Trophoblast cell (in vitro differentiated cells and primary cell): ENCODE measurements at places on chromosomes 2 and 18.

GRCh38 chr18:65994302-65994701 lies 243.5 kb downstream of the CDH7 start:
- no peak for DNase-seq

GRCh38 chr2:45134014-45134413 lies 124.8 kb upstream of the SIX2 start:
- no peak for DNase-seq

GRCh38 chr2:224268441-224268840 lies 133.5 kb downstream of the FAM124B start:
- peak; percentile 20 for DNase-seq

- DNase-seq, result peak; percentile 26
These were observed 66.6 kb downstream of the ADNP2 start for GRCh38 chr18:80175451-80176204.

DNA sequence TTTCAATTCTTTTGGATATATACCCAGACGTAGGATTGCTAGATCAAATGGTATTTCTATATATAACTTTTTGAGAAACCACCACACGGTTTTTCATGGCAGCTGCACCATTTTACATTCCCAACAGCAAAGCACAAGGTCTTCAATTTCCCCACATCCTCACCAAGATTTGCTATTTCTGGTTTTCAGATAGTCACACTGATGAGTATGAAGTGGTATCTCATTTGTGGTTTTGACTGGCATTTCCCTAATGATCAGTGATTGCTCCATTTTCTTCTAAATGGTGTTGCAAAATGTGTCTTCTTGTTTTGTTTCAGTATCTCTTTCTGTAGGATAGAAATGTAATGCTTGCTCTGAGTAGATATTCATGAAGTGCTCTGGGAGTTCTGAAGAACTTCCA lies 52.0 kb downstream of the ANKRD44 start:
- peak; percentile 28 for DNase-seq

DNA sequence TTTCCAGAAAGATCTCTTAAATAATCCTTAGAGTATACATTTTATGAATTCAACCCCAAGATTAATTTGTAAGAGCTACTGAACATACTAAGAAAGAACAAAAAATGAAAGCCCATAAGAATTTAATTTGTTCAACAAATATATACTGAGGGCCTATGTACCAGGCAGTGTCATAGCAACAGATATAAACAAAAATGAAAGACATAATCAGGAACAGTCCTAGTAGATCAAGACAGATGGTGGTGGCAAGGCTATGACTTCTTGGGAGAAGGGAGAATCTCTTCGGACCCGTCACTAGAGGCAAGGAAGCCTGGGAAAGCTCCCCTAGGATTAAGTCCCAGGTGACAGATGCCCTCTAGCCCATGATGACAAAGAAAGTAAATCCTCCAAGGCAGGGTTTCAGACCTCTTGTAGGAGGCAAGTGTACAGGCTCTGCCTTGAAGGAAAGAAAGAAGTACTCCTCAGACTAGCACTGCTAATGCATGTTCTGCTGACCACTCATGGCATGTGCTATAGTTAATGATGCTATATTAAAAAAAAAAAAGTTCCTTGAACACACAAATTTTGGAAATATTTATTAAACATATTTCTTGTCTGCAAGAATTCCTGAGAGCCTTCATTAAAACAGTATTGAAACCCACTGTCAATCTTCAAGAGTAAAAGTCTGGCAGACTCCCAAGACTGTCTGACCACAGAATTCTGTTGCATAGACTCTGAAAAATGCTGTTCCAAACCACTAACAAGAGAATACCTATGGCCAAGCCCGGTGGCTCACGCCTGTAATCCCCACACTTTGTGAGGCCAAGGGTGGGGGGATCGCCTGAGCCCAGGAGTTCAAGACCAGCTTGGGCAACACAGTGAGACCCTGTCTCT lies 31.5 kb downstream of the NOL10 start:
- DNase-seq, result no peak

DNA sequence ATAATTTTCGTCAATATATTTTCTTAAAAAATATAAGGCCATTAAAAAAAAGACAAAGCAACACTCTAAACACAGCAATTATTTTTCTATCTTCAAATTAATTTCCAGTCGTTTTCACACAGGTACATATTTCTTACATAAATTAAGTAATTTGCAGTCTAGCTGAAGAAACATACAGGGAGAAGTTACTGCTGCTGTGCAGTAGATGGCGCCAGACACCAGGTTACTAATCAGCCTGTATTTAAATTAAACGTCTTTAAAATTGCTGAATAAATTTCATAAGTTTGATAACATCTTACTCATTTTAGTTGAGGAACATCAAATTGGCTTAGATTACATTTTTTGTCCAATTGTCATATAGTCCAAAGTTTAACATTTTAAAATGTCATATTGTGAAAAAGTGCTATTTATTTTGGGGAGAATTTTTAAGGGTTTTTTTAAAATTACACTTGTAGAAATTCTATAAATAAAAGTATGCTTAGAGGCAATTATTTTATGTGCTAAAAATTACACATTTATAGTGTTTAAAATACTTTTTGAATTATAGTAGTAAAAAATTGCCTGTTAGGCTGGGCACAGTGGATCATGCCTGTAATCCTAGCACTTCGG lies 88.4 kb downstream of the PMAIP1 start:
- DNase-seq, result peak; percentile 6

DNA sequence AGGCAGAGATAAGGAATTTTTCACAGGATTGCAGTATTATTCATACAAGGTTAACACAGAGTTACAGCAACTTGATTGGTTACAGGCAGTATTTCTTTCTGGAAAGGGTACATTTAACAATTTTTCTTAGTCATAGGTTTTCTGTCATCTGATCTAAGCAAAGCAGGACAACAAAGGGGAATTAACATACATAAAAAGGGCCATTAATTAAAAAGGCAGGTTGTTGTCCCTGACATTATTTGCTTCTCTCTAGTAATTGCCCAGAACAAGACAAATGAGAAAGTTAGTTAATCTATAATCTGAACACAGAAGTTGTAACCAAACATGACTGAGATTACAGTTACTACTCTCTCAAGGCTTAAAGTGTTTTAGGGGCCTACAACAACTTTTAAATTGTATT lies 291.4 kb upstream of the LRRTM4 start:
- DNase-seq, result no peak

DNA sequence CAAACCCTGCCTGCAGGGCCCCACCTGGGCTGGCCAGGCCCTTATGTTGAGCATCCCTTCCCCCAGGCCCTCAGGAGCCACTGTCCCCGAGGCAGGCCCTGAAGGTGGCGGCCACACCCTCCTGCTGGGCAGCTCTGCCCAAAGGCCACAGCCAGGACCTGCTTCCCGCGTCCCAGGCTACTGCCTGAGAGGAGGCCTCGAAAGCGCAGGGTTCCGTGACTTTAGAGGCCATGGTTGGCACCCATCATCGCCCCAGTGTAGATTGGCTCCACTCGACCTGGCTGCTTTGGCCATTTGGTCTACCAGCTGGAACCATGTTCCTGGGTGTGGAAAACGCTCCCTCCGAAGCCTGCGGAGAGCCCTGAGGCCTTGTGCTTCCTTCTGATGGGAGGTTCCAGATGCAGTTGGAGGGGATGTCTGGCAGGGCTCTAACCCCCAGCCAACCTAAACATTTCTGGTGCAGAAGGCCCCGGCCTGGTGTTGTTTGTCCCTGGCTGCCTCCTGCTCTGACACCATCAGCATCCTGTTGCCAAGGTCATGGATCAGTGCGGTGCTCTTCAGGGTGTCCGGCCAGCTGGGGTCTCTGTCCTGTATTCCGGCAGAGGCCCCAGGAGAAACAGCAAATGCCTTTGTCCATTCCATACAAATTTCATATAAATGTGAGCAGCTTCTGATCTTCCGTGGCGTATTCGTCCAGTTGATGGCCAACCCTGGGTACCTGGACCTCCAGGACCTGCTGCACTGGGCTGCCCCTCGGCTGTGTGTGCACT lies 14.7 kb downstream of the CAPN10 start:
- DNase-seq, result no peak

- no peak for DNase-seq
These were observed 1071.8 kb upstream of the PIK3C3 start for GRCh38 chr18:40883271-40883670.

DNA sequence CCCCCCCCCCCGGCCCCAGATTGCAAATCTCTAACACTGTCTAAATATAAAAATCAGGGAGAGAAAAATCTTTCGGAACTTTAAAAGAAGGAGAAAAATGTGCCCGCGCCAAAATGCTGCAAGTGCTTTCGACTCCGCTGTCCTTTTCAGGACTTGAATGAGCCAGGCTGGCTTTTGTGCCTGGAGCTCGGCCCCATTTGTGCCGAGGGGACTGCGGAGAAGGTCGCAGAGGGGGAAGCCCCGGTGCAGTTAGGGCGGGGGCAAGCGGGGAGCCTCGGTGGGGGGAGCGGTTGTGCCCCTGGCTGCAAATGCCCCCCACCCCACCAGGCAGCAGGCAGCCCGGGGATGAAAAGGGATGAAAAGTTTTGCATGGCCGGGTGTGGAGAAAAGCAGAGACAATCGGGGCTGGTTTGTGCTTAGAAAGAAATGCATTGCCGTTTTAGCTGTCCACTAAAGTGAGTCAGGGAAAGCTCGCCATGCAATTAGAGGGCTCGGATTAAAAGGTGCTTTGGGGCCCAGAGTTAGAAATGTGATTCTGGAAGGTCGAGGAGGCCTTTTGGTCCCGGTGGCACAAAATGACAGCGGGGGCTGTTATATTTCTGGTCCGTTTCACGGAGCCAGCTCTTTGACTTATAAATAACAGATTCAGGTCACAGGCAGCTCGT lies 1.6 kb downstream of the INHBB start:
- DNase-seq, result no peak

- peak; percentile 26 for DNase-seq
These were observed 158.0 kb downstream of the BARD1 start for GRCh38 chr2:214651451-214651850.

DNA sequence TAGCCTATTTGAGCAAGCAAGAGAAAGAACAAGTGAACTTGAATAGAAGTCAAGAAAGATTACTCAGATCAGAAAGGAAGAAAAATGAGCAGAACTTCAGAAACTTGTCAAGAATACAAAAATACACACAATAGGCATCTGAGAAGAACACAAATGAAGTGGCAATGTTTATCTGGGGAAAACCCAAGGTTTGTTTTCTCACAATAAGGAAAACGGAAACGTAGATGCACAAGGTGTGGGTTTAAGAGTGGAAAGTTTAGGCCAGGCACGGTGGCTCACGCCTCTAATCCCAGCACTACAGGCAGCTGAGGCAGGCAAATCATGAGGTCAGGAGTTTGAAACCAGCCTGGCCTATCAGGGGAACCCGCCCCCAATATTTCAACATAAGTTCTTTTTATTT lies 159.5 kb upstream of the GYPC start:
- no peak for DNase-seq

- DNase-seq, result no peak
These were observed 631 bp downstream of the MORN2 start for GRCh38 chr2:38876407-38876806.

GRCh38 chr2:238655198-238655860 lies 192.6 kb upstream of the TWIST2 start:
- no peak for DNase-seq

DNA sequence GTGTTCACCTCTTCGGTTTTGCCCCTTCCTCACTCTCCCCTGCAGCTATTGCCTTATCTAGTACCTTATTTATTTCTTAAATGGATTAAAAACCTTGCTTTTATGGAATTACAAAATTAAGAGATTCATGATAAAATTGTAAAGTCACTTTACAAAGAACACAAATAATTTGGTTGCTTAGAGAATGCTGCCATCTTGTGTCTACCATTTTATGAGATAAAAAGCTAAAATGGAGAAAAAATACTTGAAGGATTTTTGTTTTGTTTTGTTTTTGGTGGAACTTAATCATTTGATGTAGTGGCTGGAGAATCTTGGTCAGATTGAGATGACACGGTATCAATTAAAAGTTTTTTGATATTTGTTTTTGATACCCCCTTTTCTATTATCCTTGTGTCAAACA lies 69.6 kb downstream of the R3HDM1 start:
- DNase-seq, result peak; percentile 30

GRCh38 chr2:208118918-208119317 lies 5.4 kb downstream of the CRYGD start:
- no peak for DNase-seq

DNA sequence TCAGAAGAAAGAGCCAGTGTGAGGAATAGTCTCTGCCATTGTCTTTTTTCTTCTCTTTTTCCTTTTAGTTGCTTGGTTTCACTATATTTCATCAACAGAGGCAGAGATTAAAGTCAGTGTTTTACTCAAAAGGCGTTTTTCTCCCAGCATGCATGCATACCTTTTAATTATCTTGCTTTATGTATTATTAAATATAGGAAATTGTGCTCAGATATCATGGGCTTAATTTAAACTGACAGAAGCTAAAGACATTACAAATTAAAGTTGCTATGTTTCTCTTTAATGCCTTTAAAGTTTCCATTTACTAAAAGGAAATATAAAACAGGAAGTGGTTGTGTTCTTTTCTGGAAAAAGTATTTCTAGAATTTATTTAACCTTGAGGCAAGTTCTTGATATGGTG lies 223.3 kb upstream of the ATP5MC3 start:
- DNase-seq, result no peak

- DNase-seq, result no peak
These were observed 251.8 kb upstream of the DDX18 start for GRCh38 chr2:117562654-117563053.

- no peak for DNase-seq
These were observed 27.0 kb downstream of the DNMT3A start for GRCh38 chr2:25314514-25315315.

DNA sequence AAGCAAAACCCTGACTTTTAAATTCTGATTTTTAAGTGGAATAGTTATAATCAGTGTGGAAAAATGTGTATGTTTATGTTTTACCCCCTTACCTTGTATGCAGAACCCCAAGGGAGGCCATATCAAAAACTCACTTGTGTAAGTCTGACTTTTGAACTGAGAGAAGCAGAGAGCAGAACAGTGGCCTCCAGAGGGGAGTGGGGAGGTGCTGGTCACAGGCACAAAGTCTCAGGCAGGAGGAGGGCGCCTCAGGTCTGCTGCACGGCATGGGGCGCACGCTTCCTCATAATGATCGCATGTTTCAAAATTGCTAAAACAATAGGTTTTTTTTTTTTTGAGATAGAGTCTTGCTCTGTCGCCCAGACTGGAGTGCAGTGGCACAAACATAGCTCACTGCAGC lies 127.8 kb downstream of the TPO start:
- DNase-seq, result no peak

DNA sequence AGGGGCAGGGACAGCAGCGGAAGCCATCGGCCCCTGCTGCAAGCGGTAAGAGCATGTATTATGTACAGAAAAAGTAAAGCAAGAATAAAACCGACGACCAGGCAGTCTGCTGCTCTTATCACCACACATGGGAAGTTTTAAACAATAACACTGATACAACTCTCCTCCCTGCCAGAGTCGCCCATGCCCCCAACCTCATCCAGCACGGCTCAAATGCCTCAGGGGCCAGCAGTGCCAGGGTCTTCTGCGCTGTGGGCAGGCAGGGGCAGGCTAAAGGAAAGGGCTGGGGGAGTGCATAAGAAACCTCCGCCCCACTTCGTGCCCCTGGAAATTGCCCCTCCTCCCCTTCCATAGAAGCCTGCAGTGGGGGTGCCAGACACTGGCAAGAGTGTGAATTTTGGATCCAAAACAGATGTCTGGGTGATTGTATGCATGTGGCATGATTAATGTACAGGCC lies 10.1 kb downstream of the TEX51 start:
- DNase-seq, result no peak

- DNase-seq, result no peak
These were observed 549.4 kb upstream of the SALL3 start for GRCh38 chr18:78430131-78430758.

- DNase-seq, result no peak
These were observed 101.4 kb upstream of the CELF4 start for GRCh38 chr18:37666991-37667390.

GRCh38 chr2:239302808-239303557 lies 97.8 kb downstream of the HDAC4 start:
- DNase-seq, result no peak

- no peak for DNase-seq
These were observed 69.0 kb upstream of the LMAN1 start for GRCh38 chr18:59428018-59428417.
